Kidney glomerular epithelial cell (primary cell): ENCODE measurements at places on chromosomes 1 and 21.

DNA sequence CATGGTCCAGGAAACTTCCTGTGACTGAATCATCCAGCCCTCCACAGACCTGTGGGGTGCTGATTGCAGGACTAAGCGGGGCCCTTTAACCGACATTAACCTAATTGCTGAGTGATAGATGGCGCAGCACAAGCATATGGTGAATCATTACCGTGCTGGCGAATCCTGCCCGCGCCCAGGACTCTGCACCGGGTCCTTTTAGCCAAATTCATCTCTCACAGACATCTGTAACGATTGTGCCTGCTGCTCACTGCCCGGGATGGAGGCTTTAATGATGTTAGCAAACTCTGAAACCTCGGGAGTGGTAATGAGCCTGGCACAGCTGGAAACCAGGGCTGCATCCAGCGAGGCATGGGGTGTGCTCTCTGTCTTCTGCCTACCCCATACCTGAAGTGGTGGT, 147.3 kb upstream of the CD34 start:
- no peak for DNase-seq

DNA sequence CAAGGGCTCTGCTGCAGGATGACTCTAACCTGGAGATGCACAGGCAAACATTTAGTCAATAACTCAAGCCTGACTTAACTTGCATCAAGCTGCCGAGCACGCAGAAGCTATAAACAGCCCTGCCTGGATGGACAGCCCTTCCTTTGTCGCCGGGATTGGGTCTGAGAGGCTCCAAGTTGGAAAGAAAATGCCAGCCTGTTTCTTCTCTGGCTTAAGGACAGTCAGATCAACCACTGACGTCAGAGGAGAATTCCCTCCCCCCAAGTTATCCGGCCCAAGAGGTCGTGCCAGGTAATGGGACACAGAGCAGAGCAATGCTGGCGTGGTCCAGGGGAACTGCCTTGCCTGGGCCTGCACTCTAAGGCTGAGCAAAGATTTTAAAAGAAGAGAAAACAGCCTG, 27.1 kb upstream of the LRRC38 start:
- no peak for DNase-seq

DNA sequence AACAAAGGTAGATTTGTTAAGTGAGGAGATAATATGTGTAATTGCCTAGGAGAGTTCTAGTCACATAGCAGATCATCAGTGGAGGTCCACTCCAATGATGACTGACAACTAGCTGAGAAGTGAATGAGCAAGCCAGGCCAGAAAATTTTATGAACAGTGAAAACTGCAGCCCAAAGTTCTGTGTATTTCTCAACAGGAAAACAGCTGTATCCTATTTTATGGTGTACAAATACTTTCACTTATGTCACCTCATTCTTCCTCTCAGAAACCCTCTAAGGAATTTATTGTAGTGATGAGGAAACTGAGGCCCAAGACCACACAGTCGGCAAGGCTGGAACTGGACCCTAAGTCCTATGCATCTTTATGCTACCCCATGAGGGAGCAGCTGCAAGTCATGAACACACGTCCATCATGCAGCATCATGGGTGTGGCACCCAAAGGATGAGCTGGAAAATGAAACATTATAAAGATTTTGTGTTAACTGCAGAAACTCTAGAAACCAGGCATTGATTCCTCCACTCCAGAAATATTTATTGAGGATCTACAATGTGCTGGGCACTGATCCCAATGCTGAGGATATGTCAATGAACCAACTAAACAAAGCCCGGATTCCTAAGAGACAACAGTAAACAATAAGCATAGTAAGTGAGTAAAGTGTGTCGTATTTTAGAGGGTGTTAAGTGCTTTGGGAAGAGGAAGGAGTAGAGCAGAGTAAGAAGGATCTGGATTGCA, 99.5 kb upstream of the DUSP10 start:
- DNase-seq, result no peak

DNA sequence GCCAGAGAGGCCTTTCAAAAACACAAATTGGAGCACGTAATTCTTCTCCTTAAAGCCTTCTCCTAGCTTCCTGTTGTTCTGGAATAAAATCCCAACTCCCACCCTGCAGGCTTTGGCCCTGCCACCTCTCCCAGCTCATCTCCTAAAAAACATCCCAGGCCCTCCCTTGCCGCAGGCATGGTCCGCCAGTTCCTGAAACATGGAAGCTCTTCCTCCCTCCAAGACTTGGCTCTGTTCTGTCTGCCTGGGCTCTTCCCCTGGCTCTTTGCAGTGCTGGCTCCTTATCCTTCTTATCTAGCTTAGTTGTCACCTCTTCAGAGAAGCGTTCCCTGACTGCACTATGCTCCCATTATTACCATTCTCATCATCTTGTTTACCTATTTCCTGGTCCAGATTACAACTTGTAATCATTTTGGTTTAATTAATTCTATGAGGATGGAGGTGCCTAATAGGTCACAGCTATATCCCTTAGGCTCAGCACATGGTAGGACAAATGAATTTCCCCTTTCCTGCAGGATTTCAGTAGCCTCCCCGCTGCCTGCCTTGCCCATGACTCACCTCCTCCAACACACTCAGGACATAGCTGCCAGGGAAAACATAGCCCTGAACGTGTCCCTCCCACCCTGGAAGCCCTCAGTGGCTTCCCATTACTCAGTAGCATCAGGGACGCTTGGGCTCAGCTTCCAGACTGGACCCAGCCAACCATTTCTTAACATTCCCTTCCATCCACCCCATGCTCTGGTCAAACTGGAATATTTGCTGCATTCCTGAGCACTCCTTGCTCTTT, 15.7 kb upstream of the IGSF21 start:
- DNase-seq, result peak; percentile 77

DNA sequence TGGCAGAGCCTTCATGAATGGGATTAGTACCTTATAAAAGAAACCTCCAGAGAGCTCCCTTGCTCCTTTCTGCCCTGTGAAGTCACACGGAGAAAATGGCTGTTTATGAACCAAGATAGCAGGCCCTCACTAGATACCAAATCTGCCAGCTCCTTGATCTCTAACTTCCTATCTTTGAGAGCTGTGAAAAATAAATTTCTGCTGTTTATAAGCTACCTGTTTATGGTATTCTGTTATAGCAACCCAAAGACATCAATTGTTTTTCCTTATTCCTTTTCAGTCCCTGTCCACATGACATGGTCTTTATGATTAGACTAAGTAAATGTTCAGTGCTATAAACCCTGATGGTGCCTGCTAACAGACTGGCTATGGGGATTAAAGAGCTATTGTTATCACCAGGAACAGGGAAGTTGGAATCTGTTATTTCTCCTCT, 9.7 kb upstream of the STIL start:
- DNase-seq, result no peak

DNA sequence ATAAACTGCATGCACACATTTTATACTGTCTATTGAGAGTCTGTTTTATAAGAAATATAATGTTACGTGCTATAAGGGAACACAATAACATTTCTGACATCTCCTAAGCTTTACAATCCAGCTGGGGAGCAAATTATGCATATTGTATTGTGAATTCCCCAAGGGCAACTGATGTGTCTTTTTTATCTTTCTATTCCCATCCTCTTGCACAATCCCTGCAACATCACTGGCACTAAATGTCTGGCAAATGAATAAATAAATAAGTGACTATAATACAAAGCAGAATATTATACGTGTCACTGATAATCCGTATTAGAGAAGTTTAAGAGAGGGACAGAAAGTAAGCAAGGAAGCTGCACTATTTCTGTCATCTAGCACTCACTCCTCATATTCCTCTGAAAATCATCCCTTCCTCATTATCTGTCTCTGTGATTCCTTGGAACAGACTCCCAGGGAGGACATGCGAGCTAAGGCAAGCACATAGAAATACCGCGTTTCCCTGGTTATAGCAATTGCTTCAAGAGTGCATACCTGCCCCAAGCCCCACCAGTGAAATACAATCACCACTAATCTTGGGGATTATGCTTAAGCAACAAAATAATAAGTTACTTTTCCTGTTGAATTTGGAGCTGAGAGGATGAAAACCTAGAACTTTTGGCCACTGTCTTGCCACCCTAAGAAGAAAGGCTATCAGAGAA, 205.4 kb downstream of the SMYD3 start:
- no peak for DNase-seq

DNA sequence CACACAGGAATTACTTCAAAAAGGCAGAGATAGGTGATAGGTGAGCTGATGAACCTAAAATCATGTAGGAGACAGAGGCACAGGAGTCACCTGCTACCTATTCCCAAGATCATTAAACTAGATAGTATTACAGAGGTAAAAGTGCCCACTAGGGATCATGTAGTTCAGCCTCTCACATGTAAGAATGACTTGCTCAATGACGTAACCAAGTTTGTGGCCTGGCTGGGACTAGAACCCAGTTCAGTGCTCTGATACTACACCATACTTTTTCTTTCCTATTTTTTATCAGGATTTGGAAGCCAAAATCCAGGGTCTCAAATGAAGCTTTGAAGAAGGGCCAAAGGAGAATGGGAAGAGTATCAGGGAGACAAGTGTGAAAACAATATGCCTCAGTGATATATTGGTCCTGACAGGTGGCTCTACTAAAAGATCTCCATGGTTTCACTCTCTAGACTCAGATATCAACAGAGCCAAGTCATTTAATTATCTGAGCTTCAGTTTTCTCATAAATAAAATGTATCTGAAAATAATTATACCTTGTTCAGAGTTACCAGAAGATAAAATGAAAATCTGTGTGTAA, 87.3 kb upstream of the SLFNL1 start:
- no peak for DNase-seq

- no peak for DNase-seq
These were observed 19.9 kb downstream of the NPL start for GRCh38 chr1:182809414-182809957.

- no peak for DNase-seq
These were observed 154.7 kb downstream of the PGBD5 start for GRCh38 chr1:230271300-230272035.

DNA sequence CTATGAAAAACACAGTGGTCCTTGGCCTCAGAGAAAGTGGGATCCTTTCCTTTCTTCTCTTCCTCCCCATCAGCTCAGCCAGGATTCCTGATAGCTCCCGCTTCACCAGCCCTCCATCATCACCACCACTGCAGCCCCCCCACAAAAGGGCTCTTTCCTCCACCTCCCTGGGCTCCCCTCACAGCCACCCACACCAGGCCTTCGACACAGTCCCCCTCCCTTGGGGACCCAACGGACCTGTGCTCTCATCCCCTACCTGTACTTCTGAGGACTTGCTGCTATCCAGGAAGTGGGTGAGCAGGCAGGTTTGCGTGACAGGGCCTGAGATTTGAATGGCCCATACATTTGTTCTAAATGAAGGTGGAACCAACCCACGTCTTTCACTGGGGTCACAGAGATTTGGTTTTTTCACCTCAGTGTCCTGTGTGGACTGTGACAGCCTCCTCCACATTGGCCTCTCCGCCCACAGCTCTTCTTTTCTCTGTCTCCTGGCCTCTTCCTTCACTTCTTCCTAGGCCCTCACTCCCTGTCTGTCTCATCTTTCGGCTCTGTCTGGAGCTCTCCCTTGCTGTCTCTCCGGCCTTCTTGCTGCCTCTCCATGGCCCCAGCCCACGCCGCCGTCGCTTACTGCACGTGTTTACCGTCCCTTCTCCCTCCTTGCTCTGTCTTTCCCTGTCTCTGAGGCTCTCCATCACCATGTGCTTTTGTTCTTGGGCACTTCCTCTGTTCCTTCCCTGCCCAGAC, 238.6 kb downstream of the FOXD2 start:
- no peak for DNase-seq
